Activated T-cell treated with anti-CD3 and anti-CD28 coated beads for 1 hour (primary cell): ENCODE measurements at places on chromosomes 13 and 19.

- no peak for DNase-seq
Measured at GRCh38 chr13:110500341-110500740, 61.2 kb downstream of the RAB20 start.

- no peak for DNase-seq
Measured at GRCh38 chr19:28971049-28971448, 241.9 kb downstream of the UQCRFS1 start.

- peak; percentile 83 for DNase-seq
Measured at GRCh38 chr19:55632463-55632834, 8.1 kb upstream of the ZNF784 start.

- DNase-seq = no peak
Measured at GRCh38 chr19:49098795-49099194, 13.5 kb downstream of the SNRNP70 start.

DNA sequence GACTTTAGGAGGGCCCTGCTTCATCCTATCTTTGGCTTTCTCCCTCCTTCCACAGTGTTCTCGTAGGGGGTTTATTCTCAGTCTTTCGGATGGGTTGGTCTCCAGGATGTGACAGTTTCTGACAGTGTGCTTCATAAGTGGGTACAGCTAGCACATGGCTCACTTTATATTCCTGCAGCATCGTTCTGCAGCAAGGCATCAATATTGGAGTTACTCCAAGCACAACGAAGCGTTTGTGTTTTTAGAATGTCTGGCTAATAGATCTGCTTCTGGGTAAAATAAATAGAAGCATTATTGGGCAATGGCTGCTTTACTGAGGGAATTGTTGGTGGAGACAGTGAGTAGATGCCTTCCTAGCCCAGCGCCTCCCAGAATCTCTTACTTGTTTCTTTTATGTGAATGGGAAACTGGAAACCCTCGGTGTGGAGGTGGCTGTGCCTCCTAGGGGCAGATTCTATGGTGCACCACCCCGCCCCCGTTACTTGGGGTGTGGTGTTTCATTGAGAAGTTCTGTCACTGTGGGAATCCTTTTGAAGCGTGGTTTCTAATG lies 2.0 kb downstream of the FARP1 start:
- DNase-seq = no peak

GRCh38 chr13:66612983-66613382 lies 617.2 kb downstream of the PCDH9 start:
- no peak for DNase-seq

GRCh38 chr13:33683376-33683775 lies 134.6 kb upstream of the RFC3 start:
- no peak for DNase-seq

DNA sequence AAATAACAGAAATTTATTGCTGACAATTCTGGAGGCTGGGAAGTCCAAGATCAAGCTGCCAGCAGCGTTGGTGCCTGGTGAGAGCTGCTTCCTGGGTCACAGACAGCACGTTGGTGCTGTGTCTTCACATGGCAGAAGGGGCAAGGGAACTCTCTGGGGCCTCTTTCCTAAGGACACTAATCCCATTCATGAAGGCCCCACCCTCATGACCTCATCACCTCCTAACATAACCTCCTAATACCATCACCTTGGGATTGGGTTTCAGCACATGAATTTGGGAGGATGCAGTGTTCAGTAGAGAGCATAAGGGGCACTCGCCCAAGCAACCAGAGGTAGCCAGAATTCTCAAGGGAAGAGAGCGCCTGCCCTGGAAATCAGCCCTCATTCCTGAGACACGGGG lies 15.7 kb downstream of the TMEM150B start:
- DNase-seq = no peak

GRCh38 chr19:45927565-45928261 lies 13.1 kb upstream of the NANOS2 start:
- peak; percentile 79 for DNase-seq

DNA sequence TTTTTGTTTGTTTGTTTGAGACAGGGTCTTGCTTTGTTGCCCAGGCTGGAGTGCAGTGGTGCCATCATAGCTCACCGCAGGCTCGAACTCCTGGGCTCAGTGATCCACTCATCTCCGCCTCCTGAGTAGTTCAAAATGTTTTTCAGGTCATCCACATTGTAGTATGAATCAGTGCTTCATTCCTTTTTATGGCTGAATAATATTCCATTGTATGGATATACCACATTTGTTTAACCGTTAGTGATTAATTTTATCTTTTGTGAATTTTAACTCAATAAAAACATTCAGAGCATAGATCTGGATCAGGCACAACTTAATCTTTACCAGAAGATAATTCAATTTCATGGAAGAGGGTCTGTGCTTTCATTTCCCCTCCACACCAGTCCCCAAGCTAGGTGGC lies 47.7 kb downstream of the VAV1 start:
- DNase-seq = no peak

DNA sequence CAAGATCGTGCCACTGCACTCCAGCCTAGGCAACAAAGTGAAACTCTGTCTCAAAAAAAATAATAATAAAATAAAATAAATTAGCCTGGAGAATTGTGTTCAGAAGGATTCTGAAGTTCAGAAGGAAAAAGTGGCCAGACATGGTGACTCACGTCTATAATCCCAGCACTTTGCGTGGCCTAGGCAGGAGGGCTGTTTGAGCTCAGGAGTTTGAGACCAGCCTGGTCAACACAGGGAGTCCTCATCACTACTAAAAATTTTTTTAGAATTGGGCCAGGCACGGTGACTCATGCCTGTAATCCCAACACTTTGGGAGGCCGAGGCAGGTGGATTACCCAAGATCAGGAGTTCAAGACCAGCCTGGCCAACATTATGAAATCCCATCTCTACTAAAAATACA lies 6.0 kb downstream of the RDH8 start:
- no peak for DNase-seq

DNA sequence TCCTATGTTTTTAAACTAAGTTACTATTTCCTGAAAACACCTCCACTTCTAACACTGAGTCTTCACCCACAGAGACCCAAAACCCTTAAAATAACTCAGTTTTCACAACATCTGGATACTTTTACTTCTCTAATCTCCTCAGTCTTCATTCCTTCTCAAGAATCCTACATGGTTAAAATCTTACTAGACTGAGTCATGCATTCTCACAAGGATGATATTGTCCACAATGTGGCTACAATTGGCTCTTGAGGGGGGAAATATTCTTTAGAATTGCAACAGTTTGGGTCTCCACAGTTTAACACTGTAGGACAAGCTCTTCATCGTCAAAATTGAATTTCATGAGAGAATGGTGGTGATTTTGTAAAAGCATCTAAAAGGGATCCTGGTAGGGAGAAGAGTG lies 397.1 kb downstream of the SLITRK5 start:
- no peak for DNase-seq

GRCh38 chr13:89407357-89407756 lies 1736.2 kb downstream of the SLITRK5 start:
- no peak for DNase-seq

DNA sequence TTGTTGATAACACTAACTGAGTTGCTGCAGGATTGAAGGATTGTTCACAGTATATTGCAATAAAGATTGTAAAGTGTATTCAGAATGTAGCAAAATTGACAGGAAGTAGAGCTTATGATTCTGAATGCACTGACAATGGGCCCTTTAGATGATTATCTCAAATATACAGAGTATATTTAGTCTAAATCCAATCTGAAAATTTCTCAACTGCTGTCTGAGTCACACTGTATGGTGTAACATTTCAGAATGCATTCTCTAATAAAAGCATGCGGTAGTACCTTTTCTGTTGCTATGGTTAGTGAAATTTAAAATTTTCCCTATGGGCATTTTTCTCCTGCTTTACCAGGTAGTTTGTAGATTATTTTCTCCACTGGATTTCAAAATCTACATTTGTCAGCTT lies 365.2 kb downstream of the PCDH17 start:
- DNase-seq = no peak

GRCh38 chr19:10292789-10293636 lies 3.3 kb downstream of the ICAM5 start:
- DNase-seq = no peak

GRCh38 chr13:85528491-85529217 lies 270.6 kb downstream of the SLITRK6 start:
- no peak for DNase-seq

- DNase-seq = no peak
Measured at GRCh38 chr13:100506600-100507422, 81.8 kb downstream of the GGACT start.

- DNase-seq = no peak
Measured at GRCh38 chr13:94061301-94061700, 418.2 kb downstream of the DCT start.

DNA sequence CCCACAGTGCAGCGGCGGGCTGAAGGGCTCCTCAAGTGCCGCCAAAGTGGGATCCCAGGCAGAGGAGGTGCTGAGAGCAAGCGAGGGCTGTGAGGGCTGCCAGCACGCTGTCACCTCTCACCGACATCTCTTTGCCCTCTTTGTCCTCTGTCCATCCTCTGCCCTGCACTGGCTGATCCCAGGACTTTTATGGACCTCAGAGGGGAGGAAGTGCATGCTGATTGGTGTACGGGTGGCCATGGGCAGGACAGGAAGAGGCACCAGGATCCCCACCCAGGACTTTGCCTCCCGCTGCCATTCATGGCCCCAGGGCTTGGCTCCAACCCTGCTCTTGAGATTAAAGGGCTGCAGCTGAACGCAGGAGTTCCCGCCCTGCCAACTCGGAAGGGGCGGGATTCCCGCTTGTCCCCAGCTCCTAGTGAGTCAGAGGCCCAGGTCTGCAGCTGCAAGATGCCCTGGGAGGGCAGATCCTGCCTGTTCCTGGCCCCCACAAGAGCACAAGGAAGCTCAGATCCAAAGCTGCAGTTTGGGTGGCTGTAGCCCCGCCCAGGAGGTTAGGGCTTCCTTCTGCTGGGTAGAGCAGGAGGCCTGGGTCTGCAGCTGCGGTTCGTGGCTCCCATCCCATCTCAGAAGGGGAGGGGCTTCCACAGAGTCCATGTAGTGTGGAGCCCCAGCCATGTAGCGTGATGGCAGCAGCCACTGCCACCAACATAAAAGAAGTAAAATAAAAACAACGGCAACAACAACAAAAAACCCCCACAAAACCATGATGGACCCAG lies 1716.7 kb downstream of the SLITRK1 start:
- DNase-seq = no peak

GRCh38 chr13:20116213-20116612 lies 44.6 kb downstream of the GJA3 start:
- no peak for DNase-seq

DNA sequence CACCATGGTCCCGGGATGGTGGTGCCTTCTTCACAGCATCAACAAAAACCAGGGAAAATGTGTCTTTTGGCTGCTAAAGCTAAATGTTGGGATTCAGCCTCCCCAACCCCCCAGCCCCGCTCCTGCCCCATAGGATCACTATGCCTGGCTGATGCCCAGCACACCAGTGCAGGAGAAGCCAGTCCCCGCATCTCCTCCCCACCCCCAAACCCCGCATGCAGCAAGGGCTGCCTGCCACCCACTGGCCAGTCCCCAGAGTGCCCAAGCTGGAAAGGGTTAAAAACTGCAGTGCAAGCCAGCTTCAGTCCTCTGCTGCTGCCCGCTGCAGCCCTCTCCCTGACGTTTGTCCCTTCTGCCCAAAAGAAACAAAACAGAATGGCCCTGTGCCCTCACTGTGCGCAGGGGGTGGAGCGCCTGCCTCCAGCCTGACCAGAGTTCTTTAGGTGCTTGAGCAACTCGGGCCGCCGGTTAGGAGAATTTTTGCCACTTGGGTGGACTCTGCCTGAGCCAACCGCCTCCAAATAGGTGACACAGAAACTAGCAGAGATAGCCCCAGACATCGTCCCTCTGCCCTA lies 3.7 kb downstream of the CALM3 start:
- DNase-seq = no peak

DNA sequence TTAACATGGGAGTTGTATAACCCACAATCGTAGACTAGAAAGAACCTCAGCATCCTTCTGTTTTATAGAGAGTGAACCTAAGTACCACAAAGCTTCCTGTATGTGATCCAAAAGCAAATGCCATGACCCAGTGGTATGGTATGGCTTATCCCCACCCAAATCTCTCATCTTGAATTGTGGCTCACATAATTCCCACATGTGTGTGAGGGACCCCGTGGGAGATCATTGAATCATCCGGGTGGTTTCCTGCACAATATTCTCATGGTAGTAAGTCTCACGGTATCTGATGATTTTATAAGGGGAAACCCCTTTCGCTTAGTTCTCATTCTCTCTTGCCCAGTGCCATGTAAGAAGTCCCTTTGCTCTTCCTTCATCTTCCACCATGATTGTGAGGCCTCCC lies 587.9 kb downstream of the LMO7 start:
- DNase-seq = no peak

GRCh38 chr19:11505032-11505503 lies 571 bp downstream of the ZNF653 start:
- peak; percentile 94 for DNase-seq

DNA sequence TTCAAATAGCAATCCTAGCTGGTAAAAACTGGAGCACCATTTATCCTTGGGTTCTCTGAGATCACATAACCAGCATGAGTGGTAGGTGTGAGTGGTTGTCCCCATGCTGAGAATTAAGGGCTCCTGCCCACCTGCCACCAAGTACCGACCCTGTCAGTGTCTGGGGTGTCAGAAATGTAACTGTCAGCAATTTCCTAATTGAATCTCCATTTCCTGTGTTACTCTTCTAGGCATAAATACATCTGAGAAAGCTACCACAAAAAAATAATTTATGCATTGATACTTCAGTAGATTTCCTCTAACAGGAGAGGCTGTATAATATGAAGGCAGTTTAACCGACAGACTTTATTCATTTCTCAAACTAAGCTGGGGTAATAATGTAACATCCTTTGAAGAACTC lies 25.1 kb downstream of the CPB2 start:
- no peak for DNase-seq

DNA sequence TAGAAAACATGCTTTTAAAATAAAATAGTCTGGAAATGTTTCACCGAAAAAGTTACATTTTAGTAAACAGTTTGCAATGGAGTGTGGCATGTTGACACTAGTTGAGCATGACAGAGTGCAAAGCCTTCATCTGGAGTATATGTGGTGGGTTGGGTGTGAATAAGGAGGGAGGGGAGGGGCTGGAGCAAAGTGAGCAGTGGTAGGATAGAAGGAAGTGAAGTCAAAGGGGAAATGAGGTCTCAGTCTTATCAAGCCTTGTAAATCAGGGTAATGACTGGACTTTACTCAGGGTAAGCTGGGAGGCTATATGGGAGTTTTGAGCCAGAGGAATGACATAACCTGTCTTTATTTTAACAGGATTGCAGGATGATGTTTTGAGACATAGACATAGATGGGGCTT lies 222.8 kb downstream of the PCDH20 start:
- DNase-seq = no peak

DNA sequence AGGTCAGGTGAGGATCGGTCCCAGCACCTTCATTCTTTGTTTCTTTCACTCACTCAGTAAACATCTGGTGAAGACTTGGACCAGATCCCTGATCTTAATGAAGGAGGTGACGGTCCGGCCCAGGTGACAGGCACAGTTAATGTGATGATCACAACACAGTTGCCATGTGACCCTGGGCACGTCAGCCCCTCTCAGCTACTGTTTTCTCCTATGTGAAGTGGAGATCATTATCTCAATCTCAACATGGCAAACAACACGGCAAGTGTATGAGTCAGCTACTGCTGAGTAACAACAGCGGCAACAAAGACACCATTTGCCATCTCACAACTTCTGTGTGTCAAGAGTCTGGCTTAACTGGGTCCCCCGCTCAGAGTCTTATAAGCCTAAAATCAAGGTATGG lies 74.6 kb downstream of the GNG7 start:
- no peak for DNase-seq

GRCh38 chr13:111388851-111389500 lies 68.5 kb downstream of the TEX29 start:
- DNase-seq = peak; percentile 29

GRCh38 chr13:68358294-68358705 lies 1128.2 kb upstream of the PCDH9 start:
- no peak for DNase-seq

GRCh38 chr13:33245505-33246158 lies 39.9 kb downstream of the STARD13 start:
- DNase-seq = no peak
